GM12878 (cell line): ENCODE measurements at places on chromosomes 2 and 18.

- no peak for DNase-seq
Observed at GRCh38 chr2:171964308-171964707, 35.4 kb upstream of the METAP1D start.

GRCh38 chr18:77015169-77015568 is 117.4 kb downstream of the MBP start:
- DNase-seq = no peak

- DNase-seq = no peak
Observed at GRCh38 chr18:56076723-56077122, 488.7 kb upstream of the TCF4 start.

DNA sequence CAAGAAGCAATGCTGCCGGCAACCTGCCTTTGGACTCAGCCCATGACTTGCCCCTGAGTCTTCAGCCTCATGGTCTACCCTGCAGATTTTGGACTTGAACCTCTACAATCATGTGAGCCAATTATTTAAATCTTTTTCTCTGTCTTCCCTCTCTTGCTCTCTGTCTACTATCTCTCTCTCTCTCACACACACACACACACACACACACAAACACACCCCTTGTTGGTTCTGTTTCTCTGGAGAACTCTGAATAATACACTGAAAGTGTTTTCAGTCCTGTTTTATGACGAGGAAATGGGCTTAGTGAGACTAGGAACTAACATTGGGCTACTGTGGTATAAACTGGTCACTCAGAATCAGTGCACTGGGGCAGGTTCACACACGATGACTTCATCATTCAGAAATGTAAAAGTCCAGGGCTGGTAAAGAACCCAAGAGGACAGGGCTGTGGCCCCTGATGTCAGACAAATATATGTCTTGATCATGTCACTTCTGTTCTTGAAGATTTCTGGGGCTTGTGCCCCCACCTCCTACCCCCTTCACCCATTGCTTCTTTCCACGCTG is 266.1 kb upstream of the SIX2 start:
- no peak for DNase-seq

- DNase-seq = no peak
Observed at GRCh38 chr2:199875400-199875799, 24.4 kb upstream of the FTCDNL1 start.
